ENCODE measurements at places on chromosomes 16 and 17.

DNA sequence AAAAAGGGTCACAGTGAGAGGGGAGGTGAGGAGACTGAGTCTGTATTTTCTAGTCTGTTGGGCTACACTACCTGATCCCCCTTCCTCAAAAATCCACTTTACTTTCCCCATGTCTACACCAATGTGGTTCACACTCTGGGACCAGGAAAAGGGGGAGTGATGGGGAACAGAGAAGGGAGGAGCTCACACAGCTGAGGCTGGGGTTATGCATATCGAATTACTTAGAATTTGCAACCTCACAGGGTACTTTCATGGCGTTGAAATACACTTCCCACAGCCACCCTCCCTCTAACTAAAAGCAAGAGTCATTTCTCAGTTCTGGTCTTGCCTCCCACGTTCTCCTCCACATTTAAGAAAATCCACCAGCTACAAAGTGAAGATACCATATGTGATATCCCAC lies 14.1 kb downstream of the MAPT start:
- H3K4me3 ChIP-seq, result no peak overlapping the region
- H3K4me1 ChIP-seq, result no peaks in the 10 kb centered on the region
- no peaks in the 10 kb centered on the region for H3K27me3 ChIP-seq
- DNase-seq, result no peak
- H3K27ac ChIP-seq, result no peak overlapping the region

- H3K27ac ChIP-seq, result no peak overlapping the region
- no peak for DNase-seq
- H3K36me3 ChIP-seq, result no peaks in the 10 kb centered on the region
- H3K4me1 ChIP-seq, result no peaks in the 10 kb centered on the region
Observed at GRCh38 chr17:77925831-77926543, 32.5 kb upstream of the TNRC6C start.

GRCh38 chr16:81973737-81974136 lies 37.5 kb downstream of the SDR42E1 start:
- no peaks in the 10 kb centered on the region for H3K36me3 ChIP-seq
- H3K27me3 ChIP-seq, result no peaks in the 10 kb centered on the region
- no peak overlapping the region for H3K4me3 ChIP-seq
- H3K27ac ChIP-seq, result no peak overlapping the region

GRCh38 chr16:1261131-1261892 lies 5.4 kb downstream of the TPSD1 start:
- peaks cover 13% of the 10 kb centered on the region for H3K4me1 ChIP-seq
- H3K4me3 ChIP-seq, result no peak overlapping the region
- H3K27me3 ChIP-seq, result peaks cover 4% of the 10 kb centered on the region
- DNase-seq, result no peak
- H3K27ac ChIP-seq, result no peak overlapping the region

DNA sequence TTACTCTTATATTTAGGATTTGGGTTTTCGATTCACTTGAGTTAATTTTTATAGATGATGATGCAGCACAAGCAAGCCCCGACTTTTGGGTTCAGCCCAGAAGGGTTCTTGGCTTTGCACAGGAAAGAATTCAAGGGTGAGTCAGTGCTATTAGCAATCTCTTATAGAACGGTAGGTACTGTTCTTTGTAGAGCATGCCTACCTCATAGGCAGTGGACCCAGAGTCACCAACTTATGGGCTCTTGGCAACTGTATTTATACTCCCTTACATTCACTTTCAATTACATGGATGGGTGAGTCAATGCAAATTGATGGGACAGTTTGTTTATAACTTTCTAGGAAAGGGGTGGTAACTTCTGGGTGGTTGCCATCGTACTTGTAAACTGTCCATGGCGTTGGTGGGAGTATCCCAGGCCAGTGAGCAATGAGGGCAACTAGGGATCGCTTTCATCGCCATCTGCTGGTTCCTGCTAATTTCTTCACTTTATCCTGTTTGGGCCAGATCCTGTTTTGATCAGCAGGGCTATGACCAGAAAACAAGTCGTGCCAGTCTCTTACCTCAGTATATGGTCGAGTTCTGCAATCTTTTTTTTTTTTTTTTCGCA lies 362.6 kb downstream of the CNTNAP4 start:
- no peak overlapping the region for H3K4me3 ChIP-seq
- H3K4me1 ChIP-seq, result no peaks in the 10 kb centered on the region
- no peaks in the 10 kb centered on the region for H3K36me3 ChIP-seq
- H3K27ac ChIP-seq, result no peak overlapping the region

GRCh38 chr17:40104594-40105486 lies 4.5 kb upstream of the NR1D1 start:
- DNase-seq, result no peak
- H3K4me3 ChIP-seq, result no peak overlapping the region
- H3K4me1 ChIP-seq, result peaks cover 86% of the 10 kb centered on the region
- H3K27me3 ChIP-seq, result no peaks in the 10 kb centered on the region
- no peak overlapping the region for H3K27ac ChIP-seq

Measured in HCT116 (cell line).